ENCODE measurements at places on chromosomes 5 and 9.

DNA sequence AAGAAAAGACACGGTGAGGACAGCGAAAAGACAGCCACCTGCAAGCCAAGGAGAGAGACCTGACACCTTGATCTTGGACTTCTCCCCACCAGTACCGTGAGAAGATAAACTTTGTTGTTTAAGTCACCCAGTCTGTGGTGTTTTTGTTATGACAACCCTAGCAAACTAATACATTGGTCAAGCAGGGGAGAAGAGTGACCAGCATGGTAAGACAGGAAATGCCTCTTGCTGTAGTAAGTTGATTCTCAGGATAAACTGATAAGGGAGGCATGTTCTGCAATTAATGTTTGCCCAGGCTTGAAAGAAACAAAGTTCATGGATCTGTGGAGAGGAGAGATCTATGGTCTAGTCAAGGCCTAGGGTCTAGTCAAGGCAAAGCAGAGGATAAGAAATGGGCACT is 801.2 kb downstream of the MAT2B start:
- DNase-seq = no peak

GRCh38 chr9:113772121-113772810 is 103.8 kb upstream of the ZNF618 start:
- DNase-seq = no peak

GRCh38 chr5:5767286-5767928 is 344.9 kb downstream of the ICE1 start:
- no peak for DNase-seq

DNA sequence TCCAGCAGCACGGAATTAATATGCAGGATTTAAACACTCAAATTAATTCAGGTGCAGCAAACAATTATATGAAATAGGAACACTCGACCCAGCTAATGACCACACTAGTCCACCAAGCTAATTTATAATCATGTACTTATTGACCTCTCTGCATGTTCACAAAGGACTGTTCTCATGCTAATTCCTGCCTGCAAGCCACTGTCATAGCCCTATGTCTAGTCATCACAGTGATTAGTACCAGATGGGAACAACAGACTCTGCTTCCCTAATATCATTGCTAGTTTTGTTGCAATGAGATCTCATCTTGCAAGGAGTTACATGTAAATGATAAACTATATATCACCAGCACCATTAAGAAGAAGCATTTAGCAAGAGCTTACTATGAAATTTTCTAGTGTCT is 553.0 kb upstream of the GRAMD2B start:
- DNase-seq = no peak

- no peak for DNase-seq
Measured at GRCh38 chr5:127386557-127386956, 96.0 kb downstream of the MEGF10 start.

- DNase-seq = no peak
Measured at GRCh38 chr9:111036946-111037345, 1.3 kb downstream of the LPAR1 start.

DNA sequence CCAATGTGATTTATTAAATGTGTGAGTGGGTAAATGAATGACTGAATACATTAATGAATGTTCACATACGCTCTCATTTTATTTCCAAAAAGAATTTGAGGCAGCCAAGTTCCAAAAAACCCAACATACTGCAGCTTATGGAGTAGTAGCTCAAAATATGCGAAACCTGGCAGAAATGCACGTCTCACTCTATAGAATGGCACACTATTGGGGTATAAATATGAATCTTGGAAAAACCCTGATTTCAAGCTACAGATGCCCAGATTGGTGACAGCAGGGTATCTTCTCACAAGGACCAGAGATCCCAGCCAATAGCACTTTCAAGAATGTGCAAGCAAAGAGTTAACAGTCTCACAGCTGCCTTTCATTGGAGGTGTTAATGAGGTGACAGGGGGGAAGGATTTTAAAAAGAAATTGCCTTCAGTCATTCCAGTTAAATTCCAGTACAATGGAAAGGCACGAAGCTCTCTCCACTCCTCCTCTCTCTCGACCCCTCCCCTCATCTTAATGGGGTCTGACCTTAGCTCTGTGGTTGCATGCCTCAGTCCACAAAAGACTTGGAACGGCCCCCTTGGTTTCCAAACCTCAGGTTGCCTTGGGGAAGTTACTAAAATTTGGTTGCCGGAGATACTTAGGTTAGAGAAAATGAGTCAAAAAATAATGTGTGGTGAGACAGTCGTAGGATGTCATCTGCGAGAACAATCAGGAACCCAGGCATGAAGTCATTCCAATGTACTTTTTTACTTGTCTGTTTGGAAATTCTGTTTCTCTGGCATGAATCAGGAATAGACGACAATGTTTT is 307.4 kb downstream of the NFIB start:
- no peak for DNase-seq

All from activated T-helper 1 cell treated with anti-CD3 and anti-CD28 coated beads, Interleukin-2, amount 50 U/mL, for 16 hours (primary cell).